ENCODE measurements at places on chromosomes 16 and 17. TPM values are rescaled to one million over a fixed set of nuclear protein-coding genes. Genes with fewer than 3 reads are reported as not detected.

- no peak for DNase-seq
Observed at GRCh38 chr17:6078458-6078871, 8.3 kb downstream of the WSCD1 start.

GRCh38 chr16:20918486-20919239 lies 18.1 kb downstream of the LYRM1 start:
- DNase-seq = peak; percentile 35

GRCh38 chr16:17367923-17368322 lies 102.8 kb downstream of the XYLT1 start:
- no peak for DNase-seq

DNA sequence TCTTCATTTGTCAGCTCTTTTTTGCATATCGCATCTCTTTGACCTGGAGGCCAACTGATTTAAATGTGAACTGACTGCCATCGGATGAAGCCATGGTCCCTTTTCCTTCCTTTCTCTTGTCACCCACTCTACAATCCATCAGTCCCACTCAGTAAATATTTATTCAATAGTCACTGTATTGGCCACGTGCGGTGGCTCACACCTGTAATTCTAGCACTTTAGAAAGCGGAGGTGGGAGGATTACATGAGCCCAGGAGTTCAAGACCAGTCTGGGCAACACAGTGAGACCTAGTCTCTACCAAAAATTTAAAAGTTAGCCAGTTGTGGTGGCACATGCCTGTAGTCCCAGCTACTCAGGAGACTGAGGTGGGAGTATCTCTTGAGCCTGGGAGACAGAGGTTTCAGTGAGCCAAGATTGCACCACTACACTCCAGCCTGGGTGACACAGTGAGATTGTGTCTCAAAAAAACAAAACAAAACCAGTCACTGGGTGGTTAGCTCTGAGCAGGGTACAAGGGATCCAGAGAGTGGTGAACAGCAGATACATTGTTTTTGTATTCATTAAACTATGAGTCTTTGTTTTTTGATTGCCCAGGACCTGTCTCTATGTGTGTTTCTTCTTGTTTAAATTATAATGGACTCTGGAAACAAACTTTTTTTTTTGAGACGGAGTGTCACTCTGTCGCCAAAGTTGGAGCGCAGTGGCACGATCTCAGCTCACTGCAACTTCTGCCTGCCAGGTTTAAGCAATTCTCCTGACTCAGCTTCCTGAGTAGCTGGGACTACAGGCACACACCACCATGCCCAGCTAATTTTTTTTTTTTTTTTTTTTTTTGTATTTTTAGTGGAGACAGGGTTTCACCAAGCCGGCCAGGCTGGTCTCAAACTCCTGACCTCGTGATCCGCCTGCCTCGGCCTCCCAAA lies 6.9 kb downstream of the PHAF1 start:
- DNase-seq = no peak

GRCh38 chr17:13346996-13347762 lies 254.6 kb downstream of the HS3ST3A1 start:
- DNase-seq = peak; percentile 5

- DNase-seq = peak; percentile 59
Observed at GRCh38 chr17:30323895-30324319, 9.9 kb downstream of the TMIGD1 start.

DNA sequence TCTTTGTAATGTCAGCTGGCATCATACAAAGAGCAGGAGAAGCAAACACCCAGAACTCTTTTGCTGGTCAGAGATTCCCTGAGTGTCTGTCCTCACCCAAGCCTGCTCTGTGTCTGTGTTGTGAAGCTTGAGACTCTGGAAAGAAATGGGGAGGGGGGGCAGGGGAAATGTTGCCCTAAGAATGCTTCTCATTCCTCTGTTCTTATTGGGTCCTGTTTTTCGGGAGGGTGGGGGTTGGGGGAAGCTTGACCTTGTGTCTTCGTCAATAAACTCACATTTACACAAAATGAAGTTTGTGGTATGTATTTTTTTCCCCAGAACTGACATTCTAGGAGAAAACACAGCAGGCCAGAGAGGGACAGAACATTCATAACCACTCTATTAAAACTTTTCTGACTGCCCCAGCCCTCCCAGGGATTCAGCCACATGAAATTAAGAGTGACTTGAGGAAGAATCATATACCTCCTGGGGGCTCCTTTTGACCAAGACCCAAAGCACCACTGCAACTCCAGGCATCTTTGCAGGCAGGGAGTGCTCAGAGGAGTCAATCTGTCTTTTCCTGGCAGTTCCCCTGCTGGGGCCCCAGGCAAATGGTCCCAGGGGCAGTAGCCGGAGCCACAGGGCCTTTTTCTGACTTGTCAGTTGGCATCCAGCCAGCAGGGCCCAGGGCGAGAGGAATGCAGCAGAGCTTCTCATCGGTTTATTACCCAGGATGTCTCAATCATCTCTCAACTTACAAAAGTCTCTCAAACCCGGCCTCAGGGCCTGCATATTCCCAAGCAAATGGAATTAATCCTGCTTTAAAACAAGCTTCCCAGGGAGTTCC lies 5.1 kb upstream of the RASL10B start:
- DNase-seq = no peak

- DNase-seq = no peak
Observed at GRCh38 chr17:65433157-65433556, 128.3 kb downstream of the AXIN2 start.

GRCh38 chr16:85969591-85969990 lies 70.6 kb downstream of the IRF8 start:
- DNase-seq = no peak

- no peak for DNase-seq
Observed at GRCh38 chr17:68835071-68835470, 120.1 kb downstream of the ABCA8 start.

DNA sequence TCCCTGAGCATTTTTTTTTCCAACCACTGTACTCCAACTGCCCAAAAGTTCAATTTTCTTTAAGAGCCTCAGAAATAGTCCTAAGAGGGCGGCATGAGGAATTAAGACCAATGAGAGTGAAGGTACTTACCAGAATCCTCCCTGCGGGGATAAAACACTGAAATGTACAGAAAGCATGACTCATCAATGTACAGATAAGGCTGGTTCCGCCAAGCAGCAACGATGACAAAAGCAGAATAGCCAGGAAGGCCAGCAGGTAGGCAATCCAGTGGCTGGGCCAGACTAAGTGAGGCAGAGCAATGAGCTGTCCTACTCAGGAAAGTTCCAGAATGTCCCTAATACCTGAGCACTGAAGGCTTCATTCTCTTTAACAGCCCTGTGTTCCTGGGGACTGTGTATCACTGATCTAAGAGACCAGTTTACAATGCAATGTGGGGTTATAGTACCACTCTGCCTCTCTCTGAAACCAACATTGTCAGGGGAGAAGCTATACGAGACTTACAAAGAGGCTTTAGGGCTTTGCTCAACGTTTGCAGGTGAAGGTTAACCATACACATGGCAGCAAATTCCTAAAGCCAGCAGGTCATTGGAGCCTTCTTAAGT lies 11.0 kb upstream of the GPR139 start:
- DNase-seq = no peak

DNA sequence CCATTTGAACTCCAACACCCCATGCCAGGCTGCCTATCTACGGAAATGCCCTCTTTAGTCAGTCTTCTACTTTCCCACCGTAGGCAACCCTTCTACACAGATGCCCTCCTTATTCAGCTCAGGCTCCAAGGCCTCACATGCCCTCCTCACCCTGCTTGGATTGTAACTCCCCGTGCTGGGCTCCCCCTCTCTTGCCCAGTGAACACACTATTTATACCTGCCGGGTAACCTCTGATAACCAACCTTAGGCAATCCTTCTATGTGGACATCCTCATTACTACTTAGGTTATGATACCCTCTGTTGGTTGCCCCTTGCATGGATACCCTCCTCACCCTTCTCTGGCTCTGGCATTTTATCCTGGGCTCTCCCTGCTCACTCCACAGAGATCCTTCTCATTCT lies 50.3 kb downstream of the NFAT5 start:
- DNase-seq = no peak

DNA sequence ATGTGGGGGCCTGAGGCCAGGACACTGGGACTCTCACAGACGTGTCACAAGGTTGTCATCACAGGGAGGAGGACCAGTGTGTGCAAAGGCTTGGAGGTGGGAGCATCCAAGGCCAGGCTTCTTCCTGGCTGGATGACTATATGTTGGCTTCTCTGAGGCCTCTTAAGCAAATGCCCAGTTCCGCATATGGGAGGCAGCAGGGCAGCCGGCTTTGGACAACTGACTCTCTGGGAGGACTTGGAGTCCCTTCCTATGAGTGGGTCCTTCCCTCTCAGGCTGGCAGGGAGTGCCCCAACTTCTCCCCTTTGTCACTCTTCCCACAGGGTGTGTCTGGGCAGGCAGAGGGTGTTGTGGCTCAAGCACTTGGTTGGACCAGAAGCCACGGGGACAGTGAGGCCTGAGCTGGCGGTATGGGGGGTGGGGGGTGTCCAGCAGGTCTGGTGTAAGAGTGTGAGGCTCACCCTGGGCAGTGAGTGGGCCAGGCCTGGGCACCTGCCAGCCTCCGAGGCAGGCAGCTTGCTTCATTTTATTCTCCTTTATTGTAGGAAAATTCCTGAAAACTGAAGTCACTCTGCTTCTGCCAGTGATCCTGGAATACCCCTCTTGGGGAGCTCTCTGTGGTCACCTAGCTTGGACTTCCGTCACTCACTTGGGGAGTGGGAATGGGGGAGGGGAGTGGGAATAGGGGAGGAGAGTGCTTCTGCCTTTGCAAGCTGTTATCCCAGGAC lies 14.9 kb downstream of the ADGRG1 start:
- DNase-seq = no peak

DNA sequence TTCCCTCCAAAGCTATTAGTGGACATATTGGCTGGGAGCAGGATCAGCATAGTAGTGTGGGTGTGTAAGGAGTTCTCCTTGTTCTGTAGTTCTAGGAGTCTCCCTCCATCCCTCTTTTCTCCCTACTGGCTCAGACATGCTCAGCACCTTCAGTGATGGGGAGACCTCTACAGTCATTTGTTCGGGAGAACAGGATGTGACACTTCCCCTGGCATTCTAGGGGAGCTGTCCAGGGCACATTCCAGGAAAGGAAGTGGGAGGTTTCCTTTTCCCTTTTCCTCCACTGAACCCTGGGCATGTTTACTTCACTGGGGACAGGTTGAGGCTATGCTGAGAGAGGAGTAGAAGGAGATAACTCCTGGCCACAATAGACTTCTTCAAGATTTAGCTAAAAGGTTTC lies 86.5 kb downstream of the MYH13 start:
- DNase-seq = no peak

DNA sequence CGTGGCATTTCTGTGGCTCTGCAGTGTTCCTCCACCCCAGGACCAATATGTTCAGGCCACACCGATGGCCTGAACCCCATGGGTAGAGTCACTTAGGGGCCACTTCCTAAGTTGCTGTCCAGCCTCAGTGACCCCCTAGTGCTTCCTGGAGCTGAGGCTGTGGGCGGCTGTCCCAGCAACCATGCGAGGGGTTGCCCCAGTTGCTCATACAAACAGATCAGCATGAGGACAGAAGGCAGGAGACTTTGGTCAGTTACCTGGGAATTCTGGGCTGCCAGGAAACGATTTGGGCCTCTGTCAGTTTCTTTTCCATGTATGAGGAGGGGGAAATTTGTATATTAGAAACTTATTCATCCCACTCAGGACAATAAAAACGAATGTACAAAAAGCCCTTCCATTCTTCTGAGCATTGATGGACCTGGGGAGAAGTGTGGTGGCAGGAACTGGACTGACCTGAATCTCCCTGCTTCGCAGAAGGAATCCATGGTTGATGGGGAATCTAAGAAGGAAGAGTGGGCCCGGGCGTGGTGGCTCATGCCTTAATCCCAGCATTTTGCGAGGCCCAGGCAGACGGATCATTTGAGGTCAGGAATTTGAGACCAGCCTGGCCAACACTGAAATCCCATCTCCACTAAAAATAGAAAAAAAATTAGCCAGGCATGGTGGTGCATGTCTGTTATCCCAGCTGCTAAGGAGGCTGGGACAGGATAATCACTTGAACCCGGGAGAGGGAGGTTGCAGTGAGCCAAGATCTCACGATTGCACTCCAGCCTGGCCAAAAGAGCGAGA lies 4.9 kb upstream of the IL32 start:
- DNase-seq = no peak

GRCh38 chr17:67362173-67362572 lies 4.2 kb downstream of the PSMD12 start:
- peak; percentile 24 for DNase-seq

- no peak for DNase-seq
Observed at GRCh38 chr17:32285746-32286517, 20.3 kb downstream of the RHBDL3 start.

DNA sequence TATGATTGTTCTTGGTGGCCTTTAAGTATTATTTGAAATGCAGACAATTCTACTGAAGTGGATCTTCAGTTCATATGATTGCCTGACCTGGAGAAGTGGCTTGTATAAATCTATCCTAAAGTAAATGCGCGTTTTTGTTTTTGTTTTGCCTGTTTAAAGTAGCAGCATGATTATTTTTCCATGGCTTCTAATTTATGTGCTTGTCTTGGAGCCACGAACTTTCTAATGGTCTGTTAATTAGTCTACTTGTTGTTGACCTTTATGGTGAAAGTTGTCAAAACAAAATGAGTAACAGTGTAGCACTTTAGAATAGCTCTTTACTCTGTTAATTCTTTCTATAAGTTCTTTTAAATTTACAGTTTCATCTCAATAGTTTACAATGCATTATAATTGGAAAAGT lies 1.7 kb downstream of the PRKAR1A start:
- no peak for DNase-seq

- no peak for DNase-seq
Observed at GRCh38 chr17:21162394-21162775, 35.6 kb downstream of the DHRS7B start.

- no peak for DNase-seq
Observed at GRCh38 chr16:57600952-57601580, 27.4 kb upstream of the ADGRG1 start.

GRCh38 chr17:33292201-33292980 lies 704 bp downstream of the ASIC2 start:
- no peak for DNase-seq

- no peak for DNase-seq
Observed at GRCh38 chr16:1430759-1431496, at the start of gene PERCC1. PERCC1 (plus strand) TSS chr16:1431078; CDS start chr16:1432594, 1,516 bp downstream.

GRCh38 chr17:32103476-32104113 lies 38.7 kb upstream of the RHOT1 start:
- no peak for DNase-seq

DNA sequence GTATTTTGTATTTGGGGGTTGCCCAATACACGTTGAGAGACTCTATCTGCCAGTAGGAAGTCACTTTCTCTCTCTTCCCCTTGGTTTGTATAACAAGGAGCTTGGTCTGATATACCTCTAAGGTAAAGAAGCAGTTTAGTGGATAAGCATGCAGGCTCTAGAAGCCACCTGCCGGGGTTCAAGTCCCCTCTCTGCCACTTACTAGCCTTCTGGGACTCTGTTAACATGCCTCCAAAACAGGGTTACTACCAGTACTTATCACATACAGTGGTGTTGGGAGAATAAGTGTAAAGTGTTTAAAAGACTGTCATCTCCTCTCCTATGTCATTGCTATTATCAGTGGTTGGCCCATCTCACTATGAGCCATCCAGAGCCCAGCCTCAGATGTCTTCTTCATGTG lies 156.1 kb upstream of the HS3ST3A1 start:
- no peak for DNase-seq

GRCh38 chr16:48611329-48612137 lies 1.6 kb upstream of the N4BP1 start:
- DNase-seq = peak; percentile 91

Gene SDR42E2
- total RNA-seq = 0.14 TPM

Gene GNG13
- total RNA-seq = not detected

Gene GJC1
- total RNA-seq = 5.6 TPM

Gene SMG1
- 108 TPM for total RNA-seq

Gene KRT40
- not detected for total RNA-seq

Gene CEMP1
- not detected for total RNA-seq

Gene KCNH6
- not detected for total RNA-seq

Gene LRRC37A2
- total RNA-seq = 7.8 TPM

Gene ASPHD1
- total RNA-seq = 2.1 TPM

Gene ACE
- 0.36 TPM for total RNA-seq

Gene KCNH4
- total RNA-seq = 0.38 TPM

Gene MYO1D
- total RNA-seq = 9.2 TPM
